ENCODE measurements at places on chromosomes 5 and 9. TPM values are rescaled to one million over a fixed set of nuclear protein-coding genes. Genes with fewer than 3 reads are reported as not detected.

DNA sequence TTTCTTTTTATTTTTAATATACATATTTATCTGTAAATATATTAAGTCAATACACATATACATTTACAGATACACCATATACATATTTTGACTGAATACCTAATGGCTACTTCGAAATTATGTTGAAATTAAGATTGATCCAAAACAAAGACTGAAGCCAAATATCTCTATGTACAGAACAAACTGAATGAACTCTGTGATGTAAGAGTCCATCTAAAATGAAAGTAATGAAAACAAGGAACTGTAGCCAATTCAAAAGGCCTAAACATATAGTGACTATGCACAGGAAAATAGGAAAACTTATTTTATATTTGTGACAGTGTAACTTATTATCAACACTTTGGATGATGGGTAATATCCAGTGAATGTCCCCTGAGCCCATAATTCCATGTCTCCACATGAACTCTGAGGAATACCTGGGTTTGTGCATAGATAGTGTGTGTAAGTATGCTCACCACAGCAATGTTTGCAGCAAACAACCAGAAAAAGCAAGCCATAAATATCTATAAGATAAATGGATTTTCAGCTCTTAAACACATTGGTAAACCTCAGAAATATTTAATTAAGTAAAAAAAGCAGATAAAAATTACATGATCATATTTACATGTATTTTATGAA lies 517.2 kb upstream of the CDH6 start:
- no peak for DNase-seq

DNA sequence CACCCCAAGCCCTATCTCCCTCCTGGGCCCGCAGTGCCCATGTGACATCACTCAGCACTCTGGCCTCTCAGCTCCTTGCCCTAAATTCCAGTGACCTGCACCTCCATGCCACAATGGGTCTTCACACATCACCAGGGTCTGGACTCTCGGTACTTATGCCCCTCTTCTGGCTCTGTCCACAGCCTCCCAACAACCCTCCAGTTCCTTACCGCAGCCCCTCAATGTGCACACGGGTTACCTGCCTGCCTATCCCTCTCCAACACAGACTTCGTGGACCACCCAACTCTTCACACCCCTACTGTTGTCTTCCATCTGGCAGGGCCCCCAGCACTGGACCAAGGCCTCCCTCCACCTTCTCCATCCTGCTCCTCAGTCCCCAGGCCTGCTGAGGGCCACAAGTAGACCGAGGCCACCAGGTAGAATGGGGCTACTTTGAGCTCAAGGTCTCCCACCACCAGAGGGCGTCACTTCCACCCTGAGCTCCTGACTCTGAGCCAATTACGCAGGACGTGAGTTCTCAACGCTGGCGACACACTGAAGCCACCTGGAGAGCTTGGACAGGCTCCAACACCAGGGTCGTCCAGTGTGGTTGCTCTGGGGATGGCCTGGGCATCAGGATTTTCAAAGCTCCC lies 172.1 kb downstream of the GABBR2 start:
- no peak for DNase-seq

- DNase-seq, result no peak
Observed at GRCh38 chr9:81397481-81398381, 291.6 kb downstream of the TLE1 start.

- DNase-seq, result no peak
Observed at GRCh38 chr9:136353757-136354488, 9.6 kb downstream of the DNLZ start.

DNA sequence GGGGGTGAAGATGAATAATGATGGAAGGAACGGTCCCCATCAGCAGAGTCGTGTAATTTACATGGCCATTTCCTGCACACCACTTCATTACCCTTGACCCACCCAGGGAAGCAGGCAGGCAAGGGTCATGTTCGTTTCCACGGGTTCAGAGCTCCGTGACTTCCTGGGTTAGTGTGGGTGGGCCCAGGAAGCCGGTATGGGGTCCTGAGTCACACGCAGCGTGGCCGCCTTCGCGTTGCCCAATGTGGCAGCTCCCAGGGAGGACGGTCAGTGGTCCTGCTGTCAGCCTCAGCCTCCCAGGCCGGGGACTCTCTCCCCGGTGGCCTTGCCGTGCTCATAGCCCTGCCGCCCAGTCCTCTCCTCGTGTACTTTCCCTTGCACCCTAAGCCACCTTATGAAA lies 5.1 kb upstream of the TERT start:
- no peak for DNase-seq

- DNase-seq, result no peak
Observed at GRCh38 chr9:114855488-114855887, 49.6 kb upstream of the TNFSF15 start.

DNA sequence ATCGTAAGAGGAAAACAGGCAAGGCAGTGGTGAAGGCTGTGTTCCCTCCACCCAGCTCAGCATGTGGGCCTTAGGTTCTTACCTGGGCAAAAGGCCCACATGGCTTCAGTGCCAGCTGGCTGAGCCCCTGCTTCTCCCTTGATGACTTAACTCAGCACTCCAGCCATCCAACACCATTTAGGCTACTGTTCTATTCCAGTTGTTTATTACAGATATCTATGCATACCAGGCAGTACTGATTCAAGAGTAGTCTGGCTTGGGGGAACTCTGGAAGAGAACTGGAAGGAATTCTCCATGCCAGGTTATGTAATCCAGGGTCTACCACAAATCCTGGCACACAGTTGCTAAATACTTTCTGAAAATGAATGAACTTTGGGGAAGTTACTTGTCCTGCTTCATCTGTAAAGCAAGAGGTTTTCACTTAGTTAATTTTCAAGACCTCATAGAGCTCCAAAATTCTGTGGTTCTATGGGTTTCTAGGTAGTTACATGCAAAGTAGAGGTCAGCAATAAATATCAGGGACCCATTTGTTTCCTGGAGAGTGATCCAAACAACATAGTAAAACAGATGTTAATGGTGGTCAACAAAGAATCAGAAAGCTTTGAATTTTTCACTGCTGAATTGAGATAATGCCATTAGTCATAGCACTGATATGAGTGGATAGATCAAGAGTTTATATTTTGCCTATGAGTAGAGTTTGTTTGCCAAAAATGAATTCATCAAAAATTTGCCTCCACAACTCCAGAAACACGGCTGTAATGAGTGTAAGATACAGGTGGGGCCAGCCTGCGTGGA lies 88.2 kb upstream of the OSMR start:
- no peak for DNase-seq

DNA sequence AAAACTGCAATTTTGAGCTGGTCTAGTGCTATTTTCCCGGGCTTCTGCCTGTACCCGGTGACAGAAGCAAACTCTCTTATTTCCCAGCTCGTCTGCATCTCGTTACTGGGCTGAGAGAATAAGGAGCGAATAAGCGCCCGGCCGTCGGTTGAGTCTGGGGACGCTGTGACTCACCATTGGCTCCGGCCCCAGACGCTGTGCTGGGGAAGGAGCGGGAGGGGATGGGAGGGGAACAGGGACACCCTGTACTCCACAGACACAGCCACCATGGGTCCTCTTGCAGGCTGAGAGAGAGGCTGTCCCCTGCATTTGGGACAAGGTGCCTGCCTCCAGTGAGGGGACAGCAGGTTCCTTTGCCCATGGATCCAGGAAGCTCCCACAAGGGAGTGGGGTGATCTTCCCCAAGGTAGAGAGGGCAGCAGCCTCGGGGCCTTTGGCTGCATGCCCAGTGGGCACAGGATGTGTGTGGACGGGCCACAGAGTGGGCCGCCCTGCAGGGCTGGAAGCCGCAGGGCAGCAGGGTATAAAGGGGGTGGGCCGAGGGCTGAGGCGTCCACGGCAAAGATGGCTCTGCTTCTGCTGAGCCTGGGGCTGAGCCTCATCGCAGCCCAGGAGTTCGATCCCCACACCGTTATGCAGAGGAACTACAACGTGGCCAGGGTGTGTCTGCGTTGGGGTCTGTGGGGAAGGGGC lies at the start of gene LCN9:
Gene LCN9 (plus strand): TSS at position 552 of the 693 bp plus-strand sequence. CDS start 13 bp downstream, at position 565.
- DNase-seq, result peak; percentile 81

The MOB3B gene
- polyA plus RNA-seq, result 1.5 TPM

The OBP2B gene
- polyA plus RNA-seq, result not detected

The PLAC8L1 gene
- polyA plus RNA-seq, result 1.3 TPM

The DBH gene
- 0.54 TPM for polyA plus RNA-seq

The FGD3 gene
- 5.5 TPM for polyA plus RNA-seq

Measured in hindlimb muscle (tissue), 1 donor.